ENCODE measurements at places on chromosomes 4 and X.
A peak's percentile ranks its signal among the peaks of the same experiment; 100 is the strongest.

GRCh38 chrX:8049827-8050226 is 121.2 kb downstream of the VCX2 start:
- DNase-seq: no peak

DNA sequence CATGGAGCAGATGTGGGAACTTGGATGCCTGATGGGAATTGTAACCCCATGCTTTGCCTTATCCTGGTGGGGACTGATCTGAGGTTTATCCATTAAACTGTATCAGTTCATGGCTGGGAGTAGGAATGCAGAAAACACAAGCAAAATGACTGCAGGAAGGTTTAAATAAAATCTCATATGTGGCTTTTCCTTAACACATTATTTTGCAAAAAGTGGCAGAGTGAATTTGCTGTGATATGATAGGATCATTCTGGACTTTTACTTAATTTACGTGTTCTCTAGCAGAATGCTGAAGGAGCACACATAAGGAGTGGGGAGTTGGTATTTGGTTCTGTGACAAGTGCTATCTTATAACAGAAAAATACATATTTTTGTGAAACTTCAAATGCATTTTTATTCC is 34.8 kb downstream of the REPS2 start:
- no peak for DNase-seq

DNA sequence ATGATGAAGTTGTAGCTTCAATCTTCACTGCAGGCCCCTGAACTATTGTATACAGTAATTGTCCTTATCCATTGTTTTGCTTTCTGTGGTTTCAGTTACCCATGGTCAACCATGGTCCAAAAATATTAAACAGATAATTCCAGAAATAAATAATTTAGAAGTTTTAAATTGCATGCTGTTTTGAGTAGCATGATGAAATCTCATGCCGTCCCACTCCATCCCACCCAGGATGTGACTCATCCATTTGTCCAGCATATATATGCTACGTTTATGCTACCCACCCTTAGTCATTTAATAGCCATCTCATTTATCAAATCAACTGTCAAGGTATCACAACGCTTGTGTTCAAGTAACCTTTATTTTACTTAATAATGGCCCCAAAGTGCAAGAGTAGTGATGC is 34.5 kb downstream of the IQCM start:
- no peak for DNase-seq

DNA sequence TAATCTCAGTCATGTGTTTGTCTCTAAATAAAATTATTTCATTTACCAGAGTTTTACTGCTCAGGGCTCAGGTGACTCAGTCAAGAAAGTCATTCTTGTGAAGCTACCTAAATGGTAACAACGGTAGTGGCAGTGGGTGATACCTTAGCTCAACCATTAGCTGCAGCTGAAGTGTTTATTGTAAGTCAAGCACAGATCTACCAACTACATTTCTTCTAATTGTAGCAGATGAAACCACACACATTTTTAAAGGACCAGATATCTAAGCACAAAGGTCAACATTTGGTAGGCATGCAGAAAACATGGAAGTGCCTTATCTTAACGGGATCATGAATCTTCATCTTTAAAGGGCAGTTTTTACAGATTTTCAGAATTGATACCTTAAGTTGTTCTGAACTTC is 79.1 kb downstream of the FAT4 start:
- no peak for DNase-seq

DNA sequence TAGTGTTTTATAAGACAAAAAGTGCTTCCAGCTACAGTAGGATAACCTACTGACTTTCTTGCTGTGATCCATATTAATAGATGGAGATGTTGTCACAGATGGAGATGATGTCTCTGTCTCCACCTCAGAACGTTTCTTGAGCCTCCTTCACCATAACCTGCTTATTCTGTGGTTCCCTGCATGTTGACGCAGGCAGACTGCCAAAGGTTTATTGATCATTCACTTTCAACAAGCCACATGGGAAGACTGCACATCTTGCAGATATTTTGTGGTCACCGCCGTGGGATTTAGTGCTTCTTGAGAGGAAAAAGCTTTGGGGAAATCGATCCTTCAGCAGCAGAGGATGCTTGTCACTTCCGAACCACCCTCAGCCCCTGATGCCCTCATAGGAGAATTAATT is 943.0 kb upstream of the PRKX start:
- no peak for DNase-seq

GRCh38 chrX:28847423-28847822 is 260.2 kb downstream of the IL1RAPL1 start:
- no peak for DNase-seq

DNA sequence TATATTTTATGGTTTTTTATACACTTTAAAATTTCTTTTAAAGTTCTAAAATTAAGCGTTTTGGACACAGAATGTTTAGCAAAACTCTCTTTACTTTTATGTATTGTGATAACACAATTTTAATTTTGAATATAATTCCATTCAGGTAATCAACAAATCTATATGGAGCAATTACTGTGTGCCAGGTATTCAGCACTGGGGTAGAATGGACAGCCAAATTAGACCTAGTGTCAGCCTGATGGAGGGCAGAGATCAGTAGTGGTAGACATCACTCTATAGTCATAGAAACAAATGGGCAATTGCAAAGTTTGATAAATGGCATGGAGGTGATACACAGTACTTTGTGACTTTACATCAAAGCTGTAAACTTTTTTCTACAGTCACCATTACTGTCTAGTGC is 41.8 kb upstream of the UNC5C start:
- DNase-seq: no peak

GRCh38 chrX:131763674-131764073 is 219.8 kb downstream of the OR13H1 start:
- no peak for DNase-seq

DNA sequence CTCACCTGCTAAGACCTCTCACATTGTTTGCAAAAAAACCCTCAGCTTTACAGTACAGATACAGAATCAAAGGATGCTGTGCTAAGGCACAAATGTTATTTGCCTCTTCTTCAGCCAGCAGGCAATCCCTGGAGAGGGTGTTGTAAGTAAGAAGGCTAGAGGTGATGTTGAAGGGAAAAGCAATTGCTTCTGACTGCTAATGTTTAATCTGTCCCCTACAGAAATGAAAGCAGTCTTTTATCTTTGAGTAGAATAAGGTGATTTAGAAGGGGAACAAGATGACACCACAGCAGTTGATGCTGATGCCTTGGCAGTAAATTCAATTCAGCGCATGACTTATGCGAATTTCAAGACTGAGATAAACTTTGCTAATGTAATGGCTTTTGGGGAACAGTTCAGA is 1064.8 kb upstream of the IGFBP7 start:
- DNase-seq: no peak

GRCh38 chr4:127698789-127699200 is 31.4 kb upstream of the SLC25A31 start:
- peak; percentile 8 for DNase-seq

DNA sequence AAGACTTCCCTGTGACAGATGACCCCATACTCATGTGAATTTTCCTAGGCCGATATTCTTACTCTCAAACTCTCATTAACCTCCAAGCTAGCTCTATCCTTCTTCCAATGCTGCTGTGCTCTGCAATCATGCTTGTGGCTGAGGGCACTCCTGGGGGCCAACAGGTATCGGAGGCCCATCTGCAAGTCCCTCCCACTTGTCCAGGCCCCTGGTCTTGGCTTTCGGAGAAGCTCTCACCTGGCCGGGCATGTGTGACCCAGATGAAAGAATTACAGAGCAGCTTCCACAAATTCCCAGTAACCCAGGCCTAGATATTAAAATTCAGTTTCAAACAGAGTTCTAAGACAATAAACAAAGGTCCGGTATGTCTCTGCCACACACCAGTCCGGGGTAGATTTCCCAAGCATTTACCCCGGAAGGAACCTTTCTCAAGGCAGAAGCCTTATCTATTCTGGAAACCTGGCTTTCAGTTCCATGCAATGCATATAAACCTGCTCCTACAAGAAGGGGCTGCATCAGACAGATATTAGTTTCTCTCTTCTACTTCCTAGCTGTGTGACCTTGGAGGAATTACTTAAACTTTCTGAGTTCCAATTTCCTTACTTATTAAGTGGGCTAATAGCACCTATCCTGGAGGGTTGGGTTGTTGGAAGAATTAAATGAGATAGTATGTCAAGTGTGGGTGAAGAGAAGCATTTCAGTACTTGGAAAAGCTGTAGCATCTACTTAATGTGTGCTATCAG is 270.8 kb downstream of the PTTG2 start:
- no peak for DNase-seq

DNA sequence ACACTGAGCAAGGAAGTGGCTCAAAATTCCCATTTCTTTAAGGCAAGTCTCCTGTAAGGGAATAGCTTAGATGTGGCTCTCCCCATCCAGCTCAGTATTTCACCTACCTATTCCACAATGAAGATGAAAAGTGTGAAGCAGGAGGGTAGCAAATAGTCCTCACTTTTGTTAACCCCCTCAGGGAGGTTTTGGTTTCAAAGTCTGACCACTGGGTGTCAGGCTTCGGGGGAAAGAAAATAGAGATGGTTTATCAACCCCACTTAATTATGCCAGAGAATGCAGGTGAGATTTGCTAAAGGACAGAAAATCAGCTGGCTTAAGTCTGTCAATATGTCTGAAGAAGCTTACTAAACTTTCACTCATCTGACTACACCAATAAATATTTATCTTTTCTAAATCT is 69.5 kb downstream of the DHX15 start:
- no peak for DNase-seq

- DNase-seq: no peak
These were observed 181.0 kb downstream of the CHRDL1 start for GRCh38 chrX:110614596-110614995.

DNA sequence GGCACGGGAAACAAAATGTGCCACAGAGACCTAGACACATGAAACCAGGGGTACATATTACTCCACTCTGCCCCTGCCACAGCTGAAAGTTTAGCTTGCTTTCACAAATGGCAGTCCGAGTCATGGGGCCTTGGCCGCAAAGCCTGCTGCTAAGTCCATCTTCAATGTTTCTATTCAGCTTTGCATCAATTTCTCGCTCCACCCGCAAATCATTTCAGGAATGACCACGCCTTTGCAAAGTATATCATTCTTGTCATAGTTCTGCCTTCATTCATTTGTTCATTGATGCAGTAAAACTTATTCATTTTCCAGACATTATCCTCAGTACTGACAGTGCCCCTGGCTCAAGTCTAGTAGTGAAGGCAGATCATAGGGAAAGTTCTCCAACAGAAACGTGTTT is 9.5 kb downstream of the PLAC8 start:
- no peak for DNase-seq

GRCh38 chrX:23369027-23369426 is 34.4 kb downstream of the PTCHD1 start:
- no peak for DNase-seq

DNA sequence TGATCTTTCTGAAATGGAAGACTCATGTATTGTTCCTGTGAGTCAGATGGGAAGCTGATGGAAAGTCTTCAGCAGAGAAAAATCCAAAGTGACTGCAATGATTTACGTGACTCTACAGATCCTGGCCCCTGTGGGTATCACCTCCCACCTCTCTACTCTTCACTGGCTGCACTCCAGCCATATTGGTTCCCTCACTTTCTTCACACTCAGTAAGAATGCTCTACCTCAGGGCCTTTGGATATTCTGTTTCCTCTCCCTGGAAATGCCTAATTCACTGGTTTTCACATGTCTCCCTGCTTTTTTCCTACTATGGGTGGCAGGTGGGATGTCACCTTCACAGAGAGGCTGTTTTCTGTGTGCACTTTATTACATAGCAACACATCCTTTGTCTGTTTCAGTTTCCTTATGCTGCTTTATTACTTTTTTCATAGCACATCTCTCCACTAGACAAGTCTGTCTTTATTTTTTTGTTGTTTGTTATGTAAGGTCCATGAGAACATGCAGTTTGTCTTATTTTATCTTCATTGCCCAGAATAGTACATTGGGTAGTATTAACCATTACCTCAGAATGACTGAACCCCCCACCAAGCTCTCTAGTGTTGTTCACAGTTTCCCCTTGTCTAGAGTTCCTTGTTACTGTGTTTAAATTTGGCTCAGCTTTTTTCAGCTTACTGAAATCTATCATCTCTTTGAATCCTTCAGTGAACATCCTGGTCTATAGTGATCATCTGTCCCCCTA is 57.6 kb upstream of the CLNK start:
- no peak for DNase-seq

- no peak for DNase-seq
These were observed 176.3 kb upstream of the PITX2 start for GRCh38 chr4:110799211-110799610.

DNA sequence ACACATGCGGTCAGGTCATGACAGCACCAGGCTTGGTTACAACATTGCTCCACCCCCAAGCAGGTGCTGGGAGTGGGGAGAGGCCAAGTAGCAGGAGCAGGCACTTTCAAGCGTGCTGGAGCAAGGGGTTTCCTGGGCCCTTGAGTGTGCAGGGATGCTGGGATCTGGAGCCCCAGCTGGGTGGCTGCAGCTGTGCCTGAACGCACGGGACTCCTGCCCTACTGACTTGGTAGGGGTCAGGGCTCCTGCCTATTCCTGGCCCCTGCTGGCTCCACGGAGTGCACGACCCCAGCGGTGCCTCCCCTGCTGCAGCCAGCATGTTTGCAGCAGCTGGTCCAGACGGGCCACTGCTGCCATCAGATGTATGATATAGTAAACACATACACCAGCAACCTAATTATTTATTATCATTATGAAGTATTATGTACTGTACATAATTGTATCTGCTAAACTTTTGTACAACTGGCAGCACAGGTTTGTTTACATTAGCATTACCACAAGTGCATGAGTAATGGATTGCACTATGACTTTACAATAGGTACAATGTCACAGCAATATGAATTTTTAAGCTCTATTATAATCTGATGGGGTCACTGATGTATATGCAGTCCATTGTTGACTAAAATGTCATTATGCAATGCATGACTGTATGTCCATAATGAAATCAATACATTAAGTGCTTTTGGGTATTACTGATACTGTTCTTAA is 620.6 kb downstream of the RAPGEF2 start:
- DNase-seq: no peak

GRCh38 chr4:39873823-39874222 is 103.9 kb downstream of the PDS5A start:
- no peak for DNase-seq

DNA sequence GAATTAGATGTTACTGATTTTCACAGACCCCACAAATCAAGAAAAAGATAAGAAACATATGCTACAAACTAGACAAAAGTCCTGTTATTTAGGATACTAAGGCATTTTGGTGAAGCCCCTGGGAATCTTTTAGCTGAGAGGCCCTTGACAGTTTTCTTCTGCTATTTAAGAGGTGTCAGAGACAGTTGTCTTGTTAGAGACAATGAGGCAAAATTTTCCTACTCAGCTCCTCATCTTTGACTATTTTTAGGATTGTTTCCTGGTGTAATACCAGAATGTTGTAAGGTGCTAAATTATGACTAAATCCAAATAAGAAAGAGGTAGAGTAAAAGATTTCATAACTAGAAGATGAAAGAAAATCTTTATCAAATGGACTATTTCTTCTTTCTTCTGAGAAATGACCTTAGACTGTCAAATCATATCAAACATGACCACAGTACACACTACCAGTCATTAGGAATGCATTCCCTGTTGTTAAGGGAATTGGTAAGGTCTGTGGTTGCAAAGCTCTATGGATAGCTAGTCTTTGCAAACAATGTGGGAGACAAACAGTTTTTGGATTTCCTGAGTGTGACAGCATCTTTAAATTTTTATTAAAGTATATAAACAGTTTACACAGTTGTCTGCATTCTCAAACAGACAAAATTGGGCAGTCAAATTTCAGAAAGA is 926.1 kb downstream of the ADGRL3 start:
- no peak for DNase-seq

- DNase-seq: no peak
These were observed 4.0 kb downstream of the PPP2R2C start for GRCh38 chr4:6468376-6468775.

- no peak for DNase-seq
These were observed 2.3 kb upstream of the SASH3 start for GRCh38 chrX:129777218-129778030.

All from GM12891 (cell line).